ENCODE measurements at places on chromosomes 13 and 19. TPM values are rescaled to one million over a fixed set of nuclear protein-coding genes. Genes with fewer than 3 reads are reported as not detected.

DNA sequence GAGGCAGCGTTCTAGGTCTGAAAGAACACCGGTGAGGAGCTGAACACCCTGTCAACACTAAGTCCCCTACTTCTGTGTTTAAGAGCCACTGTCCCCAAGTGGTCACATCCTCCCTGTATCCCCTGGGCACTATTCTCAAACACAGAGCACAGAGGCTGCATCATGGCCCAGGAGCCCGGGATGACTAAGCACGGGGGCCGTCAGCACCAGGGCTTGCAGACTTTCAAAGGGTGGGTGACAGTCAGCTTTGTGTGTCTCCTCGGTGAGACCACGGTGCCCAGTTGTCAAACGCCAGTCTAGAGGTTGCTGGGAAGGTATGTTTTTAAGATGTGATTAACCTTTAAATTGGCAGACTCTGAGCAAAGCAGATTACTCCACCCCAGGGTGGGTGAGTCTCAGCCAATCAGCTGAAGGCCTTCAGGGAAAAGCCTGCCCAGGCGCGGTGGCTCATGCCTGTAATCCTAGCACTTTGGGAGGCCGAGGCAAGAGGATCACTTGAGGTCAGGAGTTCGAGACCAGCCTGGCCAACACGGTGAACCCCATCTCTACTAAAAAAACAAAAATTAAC, 8.0 kb downstream of the MAP2K2 start:
- peak; percentile 11 for DNase-seq

DNA sequence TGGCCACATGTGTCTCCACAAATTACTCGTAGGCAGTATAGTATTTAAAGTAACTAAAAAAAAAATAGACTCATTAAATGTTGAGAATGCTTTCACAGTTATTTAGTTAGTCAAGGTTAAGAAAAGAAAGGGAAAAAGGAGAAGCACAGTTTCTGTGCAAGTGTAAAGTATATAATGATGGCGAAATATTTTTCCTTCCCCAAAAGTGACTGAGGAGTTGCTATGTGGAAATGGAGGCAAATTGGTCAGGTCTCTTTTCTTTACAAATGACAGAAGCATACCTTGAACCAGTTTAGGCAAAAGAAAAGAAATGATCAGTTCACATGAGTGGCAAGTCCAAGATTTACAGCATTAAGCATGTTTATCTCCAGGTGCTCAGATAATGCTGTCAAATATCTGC, 18.0 kb downstream of the CSNK1A1L start:
- no peak for DNase-seq

GRCh38 chr13:31160857-31161556, 697 bp downstream of the HSPH1 start:
- DNase-seq = peak; percentile 40

DNA sequence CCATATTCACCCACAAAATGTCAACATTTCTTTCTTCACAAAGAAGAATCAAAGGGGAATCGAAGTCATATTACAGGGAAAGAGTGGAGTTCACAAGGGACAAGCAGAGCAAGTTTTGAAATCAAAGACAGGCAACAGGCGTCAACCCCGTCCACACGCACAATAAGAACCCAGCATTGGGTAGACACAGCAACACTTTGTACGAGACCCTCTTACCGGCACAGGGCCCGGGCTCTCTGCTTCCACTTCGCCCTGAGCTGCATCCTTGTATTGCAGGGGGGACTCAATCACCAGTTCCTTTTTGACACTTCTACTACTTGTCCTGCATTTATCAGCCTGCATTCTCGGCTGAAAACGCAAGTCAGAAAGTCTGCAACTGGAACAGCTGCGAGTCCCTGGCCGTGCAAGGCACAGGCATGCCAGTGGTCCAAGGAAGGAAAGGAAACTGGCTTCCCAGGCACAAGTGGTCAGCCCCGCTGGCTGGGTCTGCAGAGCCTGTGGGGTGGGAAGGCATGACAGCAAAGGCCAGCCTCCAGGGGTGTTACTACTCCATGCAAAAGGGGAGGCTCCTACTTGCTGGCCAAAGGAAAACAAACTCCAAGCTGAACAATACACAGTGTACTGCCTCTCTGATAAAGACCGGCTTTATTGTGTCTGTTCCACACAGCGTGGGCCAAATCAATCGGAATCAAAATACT, at the start of gene DOCK9:
TSS of gene DOCK9 (minus strand) at position 497 of the 698 bp plus-strand sequence. CDS start at position 342, 155 bp downstream.
- no peak for DNase-seq

GRCh38 chr19:23823952-23824389, 65.3 kb upstream of the ZNF681 start:
- peak; percentile 16 for DNase-seq

ZNF681 gene
- total RNA-seq = 5.1 TPM

ZNF763 gene
- total RNA-seq = 0.22 TPM
